ENCODE measurements at places on chromosomes 12 and 14. TPM values are rescaled to one million over a fixed set of nuclear protein-coding genes. Genes with fewer than 3 reads are reported as not detected.

- no peak for DNase-seq
Measured at GRCh38 chr12:80684077-80684495, 23.3 kb upstream of the MYF6 start.

DNA sequence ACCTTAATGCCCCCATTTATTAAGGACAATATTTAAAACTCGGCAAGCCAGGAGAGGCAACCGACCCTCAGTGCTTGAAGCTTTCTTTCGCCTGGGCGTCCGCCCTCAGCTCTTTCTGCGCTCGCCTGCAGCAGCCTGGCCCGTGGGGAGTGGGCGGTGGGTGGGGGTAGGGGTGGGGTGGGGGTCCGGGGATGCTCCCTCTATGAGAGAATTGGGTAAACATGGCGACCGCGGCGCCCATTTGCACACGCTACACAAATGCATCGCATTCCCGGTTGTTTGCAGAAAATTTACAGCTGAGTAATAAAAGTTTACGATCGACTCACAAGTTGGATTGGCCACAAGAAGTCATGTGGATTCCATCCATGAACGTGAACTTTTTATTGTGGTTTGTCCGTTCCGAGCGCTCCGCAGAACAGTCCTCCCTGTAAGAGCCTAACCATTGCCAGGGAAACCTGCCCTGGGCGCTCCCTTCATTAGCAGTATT, 7.7 kb downstream of the HOXC8 start:
- no peak for DNase-seq

The PGAM5 gene
- total RNA-seq: 54.3 TPM

The HOXC12 gene
- not detected for total RNA-seq

The SAMD15 gene
- total RNA-seq: 0.38 TPM
